ENCODE measurements at places on chromosomes 3 and 15.

GRCh38 chr3:43287500-43287873, 1.1 kb downstream of the SNRK start:
- no peak for DNase-seq

- no peak for DNase-seq
Measured at GRCh38 chr15:85534031-85534430, 153.6 kb downstream of the AKAP13 start.

GRCh38 chr3:26840272-26840870, 217.8 kb downstream of the LRRC3B start:
- DNase-seq, result no peak

GRCh38 chr3:76586471-76586870, 453.4 kb upstream of the ROBO2 start:
- no peak for DNase-seq

GRCh38 chr3:147730284-147730683, 321.1 kb downstream of the ZIC1 start:
- DNase-seq, result no peak

GRCh38 chr15:83205725-83206324, 1.8 kb downstream of the HDGFL3 start:
- peak; percentile 79 for DNase-seq
